ENCODE measurements at places on chromosomes 6 and 20.

- DNase-seq, result no peak
Observed at GRCh38 chr6:19279273-19279684, 557.9 kb upstream of the ID4 start.

DNA sequence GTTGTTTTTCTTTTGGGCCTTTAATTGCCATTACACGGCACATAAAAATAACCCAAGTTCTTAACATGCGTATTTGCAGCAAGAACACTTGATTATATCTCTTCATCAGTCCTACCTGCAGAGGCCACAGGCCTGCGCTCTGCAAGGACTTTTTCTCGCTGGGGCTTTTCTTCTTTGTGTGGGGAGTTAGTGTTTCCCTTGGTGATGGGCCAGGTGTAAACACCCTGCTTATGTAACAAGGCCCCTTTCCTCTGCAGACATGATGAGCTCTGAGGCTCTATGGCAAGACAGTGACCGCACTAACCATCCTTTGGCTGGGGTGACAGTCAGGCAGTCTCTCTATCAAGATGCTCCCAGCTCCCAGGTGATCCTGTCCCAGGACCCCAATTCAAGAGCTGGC lies 97.8 kb upstream of the PCSK2 start:
- DNase-seq, result no peak

DNA sequence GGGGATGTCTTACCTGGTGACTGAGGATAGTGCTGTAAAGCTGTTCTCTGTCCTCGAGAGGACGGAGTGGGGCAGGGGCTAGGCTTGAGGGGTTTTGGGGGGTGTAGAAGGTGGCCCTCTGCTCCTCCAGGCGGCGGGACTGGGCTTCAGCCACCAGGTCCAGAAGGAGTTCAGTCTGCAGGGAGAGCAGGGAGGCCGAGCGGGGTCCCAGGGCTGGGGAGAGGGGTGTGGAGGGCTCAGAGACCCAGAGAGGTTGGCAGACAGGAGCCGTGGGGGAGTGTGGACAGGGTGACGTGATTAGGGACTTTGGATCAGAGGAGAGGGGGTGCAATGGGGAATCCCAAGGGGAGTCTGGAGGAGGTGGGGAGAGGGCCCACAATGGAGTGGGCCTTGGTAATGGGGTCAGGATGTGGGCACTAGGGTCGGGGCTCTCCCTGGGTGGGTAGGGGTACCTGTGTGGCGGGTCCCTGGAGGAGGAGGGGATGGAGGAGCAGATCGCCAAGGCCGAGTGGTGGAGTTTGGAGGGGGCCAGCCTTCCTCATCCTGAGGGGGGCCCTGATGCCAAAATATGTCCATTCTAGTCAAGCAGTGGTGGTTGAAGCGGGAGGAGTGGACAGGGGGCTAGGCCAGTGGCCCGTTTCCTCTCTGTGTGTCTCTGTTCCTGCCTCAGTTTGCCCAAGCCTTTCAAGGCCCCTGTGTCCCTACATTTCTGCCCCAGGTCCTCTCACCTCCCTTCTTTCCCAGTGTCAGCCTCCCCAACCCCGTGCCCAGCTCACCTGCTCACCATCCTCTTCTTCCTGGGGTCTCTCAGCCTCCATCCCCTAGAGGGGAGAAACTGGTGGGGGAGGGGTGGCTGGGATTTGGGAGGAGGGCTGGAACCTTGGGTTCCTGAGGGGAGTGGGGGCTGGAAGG lies 491 bp downstream of the GPSM3 start:
- DNase-seq, result no peak

GRCh38 chr6:166772518-166772917 lies 145.5 kb upstream of the RPS6KA2 start:
- no peak for DNase-seq

GRCh38 chr20:8805737-8806442 lies 263.0 kb upstream of the PLCB4 start:
- DNase-seq, result no peak

DNA sequence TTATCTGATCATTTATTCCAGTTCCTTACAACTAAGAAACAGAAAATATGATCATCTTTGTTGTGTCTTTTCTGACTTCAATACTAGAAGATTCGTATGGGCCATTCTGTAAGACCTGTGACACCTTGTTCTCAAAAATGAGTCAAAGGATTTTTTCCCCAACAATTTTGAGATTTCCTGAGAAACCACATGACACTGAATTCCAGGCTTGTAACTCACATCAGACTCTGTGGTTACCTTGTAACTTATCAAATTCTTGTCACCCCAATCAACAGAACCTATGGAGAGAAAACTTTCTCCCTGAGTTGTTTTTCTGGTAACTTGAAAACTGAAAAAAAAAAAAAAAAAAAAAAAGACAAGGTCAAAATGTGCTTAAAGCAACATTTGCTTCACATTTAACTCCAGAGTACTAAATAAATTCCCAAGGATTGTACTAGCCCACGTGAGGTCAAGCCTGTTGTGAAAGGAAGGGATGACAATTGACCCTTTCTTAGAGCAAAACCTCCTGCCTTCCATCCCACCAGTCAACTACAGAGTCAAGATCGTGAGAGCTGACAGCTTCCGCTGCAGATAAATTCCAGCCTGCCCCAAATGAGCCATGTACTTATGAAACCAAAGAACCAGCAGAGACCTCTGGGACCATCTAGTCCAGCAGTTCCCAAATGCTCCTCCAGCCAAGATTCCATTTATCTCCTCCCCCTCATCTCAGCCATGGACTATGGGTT lies 140.3 kb downstream of the TBX18 start:
- DNase-seq, result no peak

DNA sequence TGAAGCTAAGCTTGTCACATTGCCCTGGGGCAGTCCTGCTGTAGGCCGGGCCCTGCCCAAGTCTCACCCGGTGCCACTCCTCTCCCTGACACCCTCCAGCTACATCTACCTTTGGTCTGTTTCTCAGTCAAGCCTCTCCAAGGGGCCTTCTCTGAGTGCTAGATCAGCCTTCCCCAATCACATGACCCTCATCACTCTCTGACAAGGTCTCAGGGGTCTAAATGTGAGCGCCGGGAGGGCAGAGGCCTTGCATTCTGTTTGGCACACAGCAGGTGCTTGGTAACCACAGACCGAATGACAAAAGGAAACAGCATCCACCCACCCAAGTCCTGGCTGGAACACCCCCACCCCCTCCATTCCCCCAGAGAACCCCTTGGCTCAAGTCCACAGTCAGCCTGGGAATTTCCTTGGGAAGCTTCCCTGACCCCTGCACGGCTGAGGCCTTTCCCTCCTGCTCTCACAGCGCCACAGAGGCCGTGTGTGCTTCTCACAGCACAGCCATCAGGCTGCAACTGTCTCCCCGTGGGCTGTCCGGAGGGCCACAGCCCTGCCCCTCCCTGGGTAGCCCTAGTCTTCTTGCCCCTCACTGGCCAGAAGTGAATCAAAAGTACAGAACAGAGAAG lies 32.9 kb downstream of the PKIG start:
- no peak for DNase-seq

- peak; percentile 57 for DNase-seq
Observed at GRCh38 chr6:137571854-137572253, 77.7 kb upstream of the OLIG3 start.

DNA sequence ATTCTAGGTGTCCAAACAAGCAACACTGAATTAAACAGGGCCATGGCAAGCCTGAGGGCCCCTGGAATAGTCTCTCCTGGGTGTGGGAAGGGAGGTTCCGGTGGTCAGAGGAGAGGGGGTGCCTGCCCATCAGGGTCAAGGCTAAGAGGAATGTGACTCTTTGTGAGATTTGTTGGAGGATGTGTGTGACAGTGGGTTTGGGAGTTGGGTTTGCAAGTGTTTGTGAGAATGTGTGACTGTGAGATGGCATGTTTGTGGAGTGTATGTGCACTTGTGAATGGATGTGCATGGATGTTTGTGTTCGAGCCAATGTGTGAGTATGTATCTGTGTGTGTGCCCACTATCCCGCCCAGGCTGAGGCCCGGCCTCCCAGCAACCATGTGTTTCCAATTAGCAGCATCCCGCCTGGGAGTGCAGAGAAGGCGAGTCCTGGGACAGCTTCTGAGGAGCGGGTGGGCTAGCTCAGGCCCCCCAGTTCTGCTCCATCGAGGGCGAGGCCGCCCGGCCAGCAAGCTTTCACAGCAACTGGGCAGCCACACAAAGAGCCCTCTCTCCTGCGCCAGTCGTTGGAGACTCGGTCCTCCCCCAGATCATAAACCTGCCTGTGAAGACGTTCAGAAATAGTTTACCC lies 12.6 kb downstream of the FOXC1 start:
- no peak for DNase-seq

- DNase-seq, result no peak
Observed at GRCh38 chr6:125377621-125378020, 75.9 kb upstream of the HDDC2 start.

DNA sequence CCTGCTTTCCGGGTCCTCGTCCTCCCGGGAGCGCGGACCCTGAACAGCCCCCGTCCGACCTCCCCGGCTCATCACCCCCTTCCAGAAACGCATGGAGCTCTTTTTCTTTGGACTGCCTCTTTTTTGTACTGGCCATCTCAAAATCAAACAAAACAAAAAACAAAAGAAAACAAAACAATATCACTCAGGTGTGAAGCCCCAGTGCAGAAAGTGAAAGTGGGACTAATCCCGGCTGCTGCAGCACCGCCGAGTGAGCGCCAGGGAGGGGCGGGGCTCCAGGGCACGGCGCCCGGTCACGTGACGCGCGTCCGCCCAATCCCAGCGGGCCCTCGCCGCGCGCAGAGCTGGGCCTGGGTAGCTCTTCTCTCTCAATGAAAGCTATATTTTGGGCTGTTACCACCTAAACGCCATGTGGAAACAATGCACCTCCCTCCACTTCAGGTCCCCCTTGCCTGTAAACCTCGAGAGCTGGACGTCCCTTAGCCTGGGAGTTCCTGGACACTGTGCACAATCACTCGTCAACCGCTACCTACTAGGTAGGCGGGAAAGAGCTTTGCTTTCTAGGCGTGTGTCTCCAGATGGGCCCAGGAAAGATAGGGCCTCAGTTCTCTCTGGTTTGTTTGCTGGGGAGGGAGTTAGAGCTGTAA lies 93.7 kb upstream of the PRDM1 start:
- DNase-seq, result peak; percentile 90

GRCh38 chr6:166520905-166521834 lies 65.3 kb downstream of the RAMACL start:
- no peak for DNase-seq

DNA sequence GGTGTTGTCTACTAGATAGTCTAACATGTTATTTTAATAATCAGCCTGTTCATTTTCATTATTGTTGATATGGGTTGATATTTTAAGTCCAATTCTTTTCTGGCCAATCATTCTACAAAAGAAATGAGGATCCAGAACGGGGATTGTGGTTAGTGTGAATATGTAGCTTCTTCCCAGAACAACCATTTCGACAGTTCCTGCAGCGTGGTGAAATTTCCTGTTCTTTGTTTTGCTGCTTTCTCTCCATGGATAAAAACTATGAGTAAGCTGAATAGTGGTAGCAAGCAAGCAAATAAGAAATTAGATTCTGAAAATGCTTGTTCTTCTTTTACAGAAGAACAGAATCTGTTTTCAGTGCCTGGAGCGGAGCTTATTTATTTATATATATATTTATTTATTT lies 65.5 kb upstream of the F13A1 start:
- no peak for DNase-seq

- DNase-seq, result no peak
Observed at GRCh38 chr6:46583721-46584120, 68.9 kb downstream of the CYP39A1 start.
